ENCODE measurements at places on chromosomes 12 and 14.

DNA sequence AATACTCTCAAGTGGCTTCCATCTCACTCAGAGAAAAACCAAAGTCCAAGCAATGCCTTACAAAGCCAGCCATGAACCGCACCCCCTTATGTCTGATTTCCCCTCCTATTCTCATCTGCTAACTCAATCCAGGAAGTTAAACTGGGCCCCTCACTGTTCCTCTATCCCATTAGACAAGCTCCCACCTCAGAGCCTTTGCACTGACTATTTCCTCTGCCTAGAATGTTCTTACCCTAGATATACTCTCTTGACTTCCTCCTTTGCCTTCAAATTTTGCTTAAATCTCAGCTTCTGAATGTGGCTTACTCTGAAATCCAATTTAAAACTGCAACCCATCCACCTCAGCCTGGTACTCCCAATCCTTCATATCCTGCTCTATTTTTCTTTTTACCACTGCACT lies 257.0 kb upstream of the USP15 start:
- no peak for DNase-seq

- no peak for DNase-seq
Observed at GRCh38 chr14:93301821-93302447, 30.9 kb downstream of the BTBD7 start.

DNA sequence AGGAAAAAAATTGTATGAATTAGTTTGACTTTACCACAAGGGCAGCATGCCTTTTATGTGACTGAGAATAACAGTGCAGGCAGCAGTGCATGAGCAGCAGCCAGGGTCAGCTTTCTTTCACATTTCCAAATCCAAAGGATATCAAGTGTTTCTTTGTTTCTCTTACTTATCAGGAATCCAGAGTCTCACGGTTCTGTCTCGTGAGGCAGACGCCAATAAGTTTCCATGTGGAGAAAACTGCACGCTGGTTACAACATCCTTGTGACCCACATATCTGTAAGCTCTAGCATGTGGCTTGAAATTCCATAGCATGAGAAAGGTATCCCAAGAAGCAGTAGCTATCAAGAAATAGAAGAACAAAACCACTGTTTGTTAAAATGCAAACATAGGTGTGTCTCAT lies 27.6 kb downstream of the GALNT4 start:
- DNase-seq: no peak

GRCh38 chr14:75543253-75543652 lies 21.0 kb downstream of the BATF start:
- no peak for DNase-seq

GRCh38 chr12:67220065-67220464 lies 49.1 kb upstream of the CAND1 start:
- no peak for DNase-seq

GRCh38 chr12:117044790-117045159 lies 54.4 kb downstream of the TESC start:
- DNase-seq: no peak

Data from GM13976 (cell line).